Stimulated activated CD4-positive, alpha-beta T cell treated with anti-CD3 and anti-CD28 coated beads, TNF-alpha, amount 100 ng/mL, for 4 hours (primary cell): ENCODE measurements at places on chromosomes 1 and 21.

- DNase-seq = no peak
Measured at GRCh38 chr1:54781023-54781723, 16.9 kb upstream of the PARS2 start.

GRCh38 chr1:192675716-192676115 lies 39.8 kb downstream of the RGS13 start:
- DNase-seq = no peak

- no peak for DNase-seq
Measured at GRCh38 chr1:99675292-99675691, 29.4 kb downstream of the PALMD start.

DNA sequence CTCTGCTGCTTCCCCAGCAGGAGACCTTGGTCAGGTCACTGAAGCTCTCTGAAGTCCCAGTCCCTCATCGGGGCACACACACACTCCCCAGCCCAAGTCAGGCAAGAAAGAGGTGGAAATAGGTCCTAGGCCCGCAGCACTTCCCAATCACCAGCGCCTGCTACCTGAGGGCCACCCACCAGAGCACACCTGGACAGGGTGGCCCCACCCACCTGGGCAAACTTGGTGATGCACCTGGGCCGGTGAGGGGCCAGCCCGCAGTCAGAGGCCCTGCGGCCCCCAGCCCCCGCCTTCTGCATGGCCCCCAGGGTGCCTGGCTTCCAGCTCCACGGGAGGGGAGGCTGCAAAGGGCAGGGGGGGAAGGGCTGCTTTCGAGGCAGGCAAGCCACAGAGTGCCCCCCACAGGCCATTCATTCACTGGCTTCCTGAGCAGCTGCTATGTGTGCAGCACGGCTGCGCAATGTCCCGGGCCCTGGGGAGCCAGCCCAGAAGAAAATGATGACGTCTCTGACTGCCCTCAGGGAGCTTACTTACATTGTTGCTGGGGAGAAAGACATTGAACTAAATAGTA lies 4.7 kb downstream of the SH2D5 start:
- no peak for DNase-seq

DNA sequence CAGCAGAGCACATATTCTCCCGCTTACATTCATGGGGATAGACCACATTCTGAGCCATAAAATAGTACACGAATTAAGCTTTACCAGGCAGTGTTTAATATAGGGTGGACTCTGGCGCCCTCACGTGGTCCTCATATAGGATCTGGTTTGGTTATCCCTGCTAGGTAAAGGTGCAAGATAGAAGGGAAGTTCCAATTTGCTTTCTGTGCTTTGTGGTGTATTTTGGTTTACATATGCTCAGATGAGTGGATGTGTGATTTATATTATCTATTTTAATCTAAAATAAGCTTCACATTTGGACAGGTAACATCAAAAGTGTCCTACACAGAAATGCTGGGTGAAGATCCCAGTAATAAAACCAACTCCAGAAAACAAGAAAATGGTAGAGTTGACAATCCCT lies 3.6 kb downstream of the CR1 start:
- DNase-seq = peak; percentile 31

DNA sequence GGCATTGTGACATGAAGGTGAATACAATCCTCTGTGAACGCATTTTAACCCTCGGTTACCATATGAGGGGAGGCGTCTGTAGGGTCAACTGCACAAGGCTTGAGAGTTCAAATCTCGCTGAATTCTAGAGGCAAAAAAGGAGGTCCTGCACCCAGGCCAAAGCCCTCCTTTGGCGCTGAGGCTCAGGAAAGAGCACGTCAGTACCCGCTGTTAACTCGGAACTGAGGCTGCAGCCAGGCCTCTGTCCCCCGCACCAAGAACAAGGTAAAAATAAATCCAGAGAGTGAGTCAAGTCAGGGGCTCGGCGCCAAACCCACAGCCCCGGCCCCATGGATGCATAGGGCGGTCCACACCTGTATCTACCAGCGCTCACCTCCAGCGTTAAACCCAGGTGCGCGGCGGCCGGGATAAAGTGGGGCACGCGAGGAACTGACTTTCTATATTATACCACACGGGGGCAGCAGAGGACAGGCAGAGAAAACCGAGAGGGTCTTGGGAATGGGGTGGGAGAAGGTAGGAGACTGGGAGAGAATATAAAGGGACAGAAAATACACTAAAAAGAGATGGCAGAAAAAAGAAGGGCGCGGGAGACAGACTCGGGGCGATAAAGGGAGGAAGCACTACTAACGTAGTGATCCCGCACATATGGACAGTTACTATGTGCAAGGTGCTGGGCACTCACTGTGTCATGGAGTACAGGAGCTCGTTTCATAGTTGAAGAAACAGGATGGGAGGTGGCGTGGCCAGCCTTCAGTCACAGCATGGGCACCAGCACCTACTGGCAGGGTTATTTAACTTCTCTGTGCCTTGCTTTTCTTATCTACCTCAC lies 54.9 kb downstream of the DMRTA2 start:
- DNase-seq = no peak
